ENCODE measurements at places on chromosomes 3 and 15.
A peak's percentile ranks its signal among the peaks of the same experiment; 100 is the strongest.

GRCh38 chr15:55632434-55632833, 44.3 kb upstream of the PYGO1 start:
- DNase-seq = no peak

DNA sequence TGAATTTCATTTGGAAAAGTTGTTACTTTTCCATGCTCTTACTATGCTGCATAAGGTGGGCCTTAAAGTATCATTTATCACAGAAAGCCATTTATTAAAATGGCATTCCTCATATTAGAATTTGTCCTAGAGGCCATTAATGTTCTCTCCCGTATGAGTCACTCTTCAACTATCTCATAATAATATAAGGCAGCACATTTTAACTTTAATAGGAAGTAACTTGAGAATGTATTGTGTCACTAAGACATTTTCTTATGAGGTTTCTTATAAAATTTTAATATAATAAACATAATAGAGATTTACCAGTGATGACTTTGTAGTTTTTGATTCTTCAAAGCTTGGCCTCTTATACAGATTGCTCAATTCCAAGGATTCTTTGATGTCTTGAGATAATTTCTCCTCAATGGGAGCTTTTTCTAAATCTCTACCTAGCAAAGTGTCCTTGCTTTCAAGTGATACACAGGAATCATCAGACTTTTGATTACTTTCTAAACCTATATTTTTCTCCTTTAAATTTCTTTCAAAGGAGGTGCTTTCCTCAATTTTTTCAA, 74.7 kb downstream of the ZBBX start:
- DNase-seq = no peak

DNA sequence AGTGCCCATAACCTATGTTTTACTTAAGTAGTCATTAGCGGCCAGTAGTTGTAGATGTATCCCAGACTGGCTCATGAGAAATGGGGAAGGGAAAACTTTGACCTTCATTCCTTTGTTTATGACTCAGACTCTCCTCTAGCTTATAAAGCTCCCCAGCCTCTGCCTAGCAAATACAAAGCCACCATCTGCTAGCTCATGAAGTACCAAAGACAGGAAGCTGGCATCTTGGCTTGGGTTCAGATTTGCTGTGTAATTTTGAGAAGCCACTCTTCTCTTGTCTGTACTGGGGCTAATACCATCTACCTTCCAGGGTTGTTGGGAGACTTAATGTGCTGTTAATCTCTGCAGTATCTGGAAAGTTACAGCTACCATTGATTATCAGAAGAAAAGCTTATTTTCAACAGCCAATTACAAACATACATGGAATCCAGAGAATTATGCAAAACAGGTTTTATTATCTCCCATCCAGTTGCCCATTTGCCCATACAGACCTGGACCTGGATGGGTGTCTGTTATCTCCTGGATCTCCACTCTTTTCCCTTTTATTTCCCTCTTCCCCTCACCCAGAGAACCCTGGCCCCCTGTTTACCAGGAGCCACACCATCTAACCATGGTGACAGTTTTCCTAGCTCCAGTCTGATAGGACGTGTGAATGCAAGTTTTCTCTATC, 153.8 kb downstream of the SEMA6D start:
- no peak for DNase-seq

GRCh38 chr3:178585454-178585853, 49.2 kb downstream of the KCNMB2 start:
- no peak for DNase-seq

GRCh38 chr15:83053151-83053550, 13.9 kb downstream of the BTBD1 start:
- peak; percentile 78 for DNase-seq

GRCh38 chr3:18618723-18619122, 193.6 kb upstream of the SATB1 start:
- DNase-seq = no peak

DNA sequence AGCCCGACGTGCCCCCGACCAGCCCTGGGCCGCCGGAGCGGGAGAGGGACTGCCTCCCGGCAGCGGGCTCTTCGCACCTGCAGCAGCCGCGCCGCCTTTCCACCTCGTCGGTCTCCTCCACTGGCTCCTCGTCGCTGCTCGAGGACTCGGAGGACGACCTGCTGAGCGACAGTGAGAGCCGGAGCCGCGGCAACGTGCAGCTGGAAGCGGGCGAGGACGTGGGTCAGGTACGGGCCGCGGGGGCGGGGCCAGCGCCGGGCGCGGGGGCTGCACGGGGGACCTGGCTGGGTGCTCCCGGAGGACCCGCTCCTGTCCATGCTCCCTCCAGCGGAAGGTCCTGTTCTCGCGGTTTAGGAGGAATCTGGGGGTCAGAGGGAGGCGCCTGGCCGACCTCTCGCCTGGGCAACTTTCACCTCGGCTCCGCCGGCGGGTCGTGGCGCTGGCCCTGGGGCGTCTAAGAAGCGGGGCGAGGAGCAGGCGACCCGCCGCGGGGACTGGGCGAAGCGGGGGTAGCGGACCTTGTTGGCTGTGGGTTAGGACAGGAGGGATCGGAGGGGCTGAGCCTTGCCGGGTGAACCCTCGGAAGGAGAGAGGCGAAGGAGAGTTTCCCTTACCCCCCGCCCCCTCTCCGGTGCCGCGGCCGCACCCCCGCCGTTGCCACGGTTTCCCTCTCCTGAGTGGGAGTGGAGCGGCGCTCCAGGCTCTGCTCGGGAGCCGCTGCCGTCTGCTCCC, 682 bp downstream of the ITPKA start:
- no peak for DNase-seq

GRCh38 chr3:164250923-164251322, 827.4 kb downstream of the SI start:
- DNase-seq = no peak

- no peak for DNase-seq
Measured at GRCh38 chr3:162211470-162211869, 714.9 kb downstream of the OTOL1 start.

- peak; percentile 44 for DNase-seq
Measured at GRCh38 chr3:56928379-56929068, 126.8 kb upstream of the ARHGEF3 start.

- peak; percentile 84 for DNase-seq
Measured at GRCh38 chr3:41352510-41352909, 153.2 kb downstream of the CTNNB1 start.

Measured in inflammatory macrophage (primary cell).